Chondrocyte (in vitro differentiated cells): ENCODE measurements at places on chromosomes 13 and 19.

DNA sequence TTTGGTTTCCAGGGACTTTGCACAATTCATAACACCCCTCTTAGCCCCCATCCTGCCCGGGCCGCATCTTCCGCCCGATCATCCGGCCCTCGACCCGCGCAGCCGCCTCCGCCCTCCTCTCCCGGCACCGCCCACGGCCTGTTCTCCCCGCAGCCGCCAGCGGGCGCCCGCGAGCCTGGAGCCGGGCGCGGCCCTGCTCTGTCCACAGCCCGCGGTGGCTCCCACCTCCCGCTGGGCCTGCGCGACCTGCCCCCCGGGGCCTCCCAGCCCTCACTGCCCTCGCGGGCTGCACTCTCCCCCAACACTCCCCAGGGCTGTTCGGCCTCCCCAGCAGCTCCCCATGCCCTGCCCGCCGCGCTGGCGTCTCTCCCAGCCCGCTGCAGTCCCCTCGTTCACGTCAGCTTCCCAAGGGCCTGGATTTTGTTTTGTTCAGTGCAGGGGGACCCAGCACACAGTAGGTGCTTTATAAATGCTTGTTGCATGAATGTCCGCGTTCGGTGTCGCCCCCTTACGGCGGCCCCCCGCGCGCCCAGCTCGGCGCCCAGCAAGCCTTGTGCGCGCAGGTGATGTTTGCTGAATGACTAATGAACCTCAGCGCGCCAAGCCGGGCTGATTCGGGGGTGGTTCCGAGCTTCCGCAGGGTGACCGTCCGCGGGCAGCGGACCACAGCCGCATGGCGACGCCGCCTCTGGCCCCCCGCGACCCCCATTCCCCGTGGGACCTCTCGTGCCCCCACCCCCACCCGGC is 4.6 kb upstream of the APC2 start:
- no peak for DNase-seq

GRCh38 chr13:107028751-107029150 is 460.8 kb upstream of the ARGLU1 start:
- DNase-seq = no peak

GRCh38 chr13:109707742-109708617 is 78.4 kb downstream of the IRS2 start:
- no peak for DNase-seq

GRCh38 chr19:18297308-18297707 is 15.9 kb upstream of the JUND start:
- DNase-seq = no peak

DNA sequence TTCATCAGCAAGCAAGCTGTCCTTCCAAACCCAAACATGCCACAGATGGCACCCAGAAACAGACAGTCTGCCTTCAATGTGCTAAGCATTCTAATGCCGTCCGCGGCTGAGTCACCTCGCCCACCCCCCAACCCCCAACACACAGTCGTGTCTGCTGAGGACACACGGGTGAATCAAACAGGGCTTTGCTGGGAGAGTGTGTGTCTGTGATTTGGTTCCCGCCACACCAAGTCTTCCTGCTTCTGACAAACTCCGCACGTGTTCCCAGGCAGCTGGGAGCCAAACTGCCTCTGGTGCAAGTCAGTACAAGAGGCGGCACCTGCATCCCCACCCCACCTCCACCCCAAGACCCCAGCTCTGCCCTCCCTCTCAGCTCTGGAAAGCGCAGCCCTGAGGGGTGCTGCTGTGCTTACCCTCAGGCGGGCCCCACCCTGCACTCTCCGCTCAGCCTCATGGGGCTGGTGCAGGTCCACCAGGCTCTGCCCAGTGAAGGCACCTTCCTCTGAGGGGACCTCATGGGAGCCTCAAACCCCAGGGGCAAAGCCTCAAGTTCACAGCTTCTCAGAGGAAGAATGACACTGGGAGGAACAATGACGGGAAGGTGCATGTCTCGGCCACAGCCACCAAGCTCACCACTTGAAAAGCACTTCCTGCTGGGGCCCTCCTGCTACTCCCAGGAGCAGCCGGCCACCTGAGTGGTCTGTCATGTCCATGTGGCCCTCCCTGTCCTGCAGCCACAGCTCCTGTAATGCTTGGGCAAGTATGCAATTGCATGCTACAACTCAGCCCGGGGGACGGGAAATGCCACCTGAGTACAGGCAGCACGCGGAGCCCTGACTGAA is 15.0 kb upstream of the SLC35E1 start:
- no peak for DNase-seq

DNA sequence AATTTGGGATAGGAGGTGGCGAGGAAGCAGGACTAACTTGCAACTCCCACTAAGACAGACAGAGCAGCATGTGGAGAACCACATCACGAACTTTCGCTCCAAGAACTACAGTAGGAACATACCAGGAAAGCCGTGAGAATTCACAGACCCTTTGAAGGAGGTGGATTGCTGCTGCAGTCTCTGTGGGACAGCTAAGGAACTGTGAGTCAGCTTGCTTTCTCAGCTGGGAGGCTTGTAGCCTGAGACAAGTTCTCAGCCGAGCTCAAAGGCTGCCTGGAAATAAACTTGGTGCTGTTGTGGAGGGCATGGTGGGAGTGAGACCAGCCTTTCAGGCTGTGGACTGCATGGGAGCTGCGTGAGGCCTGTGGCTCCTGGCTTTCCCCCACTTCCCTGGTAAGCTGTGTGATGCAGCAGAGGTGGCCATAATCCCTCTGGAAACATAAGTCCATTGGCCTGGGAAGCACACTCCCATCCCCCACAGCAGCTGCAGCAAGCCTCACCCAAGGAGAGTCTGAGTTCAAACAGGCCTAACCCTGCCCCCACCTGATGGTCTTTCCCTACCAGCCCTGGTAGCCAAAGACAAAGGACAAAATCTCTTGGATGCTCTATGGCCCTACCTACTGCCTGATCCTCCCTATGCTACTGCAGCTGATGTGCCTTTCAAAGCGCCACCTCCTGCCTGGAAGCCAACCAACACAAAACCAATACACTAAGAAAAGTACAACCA is 441.1 kb upstream of the HTR2A start:
- DNase-seq = no peak

DNA sequence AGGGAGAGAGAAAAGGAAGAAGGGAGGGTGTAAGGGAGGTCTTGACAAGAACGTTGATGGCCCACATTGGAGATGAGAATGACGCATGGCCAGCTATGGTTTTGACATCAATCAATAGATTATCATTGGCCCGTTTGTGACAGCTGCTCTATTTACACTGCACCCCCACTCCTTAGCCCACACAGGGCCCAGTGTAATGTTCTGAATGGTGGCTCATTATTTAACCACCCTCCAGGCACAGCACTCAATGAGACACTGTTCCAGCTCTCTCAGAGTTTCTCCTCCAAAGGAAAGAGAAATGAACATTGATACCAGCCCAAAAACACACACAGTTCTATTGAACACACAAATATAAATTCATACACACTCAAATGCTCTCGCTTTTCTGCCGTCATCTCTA is 173.0 kb upstream of the IPO5 start:
- no peak for DNase-seq

DNA sequence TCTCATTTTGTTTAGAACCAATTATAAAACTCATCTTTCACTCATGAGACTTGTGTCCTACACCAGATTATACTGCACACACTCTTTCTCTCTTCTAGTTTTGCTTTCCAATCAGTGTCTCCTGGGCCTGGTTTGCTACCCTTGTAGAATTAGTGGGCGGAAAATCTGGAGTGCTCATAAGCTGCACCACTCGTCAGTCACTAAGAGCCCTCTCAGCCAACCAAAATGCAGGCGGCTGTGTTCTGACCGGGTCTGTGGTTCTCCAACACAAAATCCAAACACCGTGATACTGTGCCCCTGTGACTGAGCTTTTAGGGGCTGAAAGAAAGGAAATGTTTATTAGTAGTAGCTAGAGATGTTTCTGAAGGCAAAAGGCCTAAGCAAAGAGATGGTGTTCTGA is 83.7 kb upstream of the OBI1 start:
- DNase-seq = no peak

- no peak for DNase-seq
These were observed 42.1 kb downstream of the LPAR6 start for GRCh38 chr13:48370815-48371214.

GRCh38 chr19:19650331-19650730 is 6.9 kb upstream of the GMIP start:
- DNase-seq = no peak

DNA sequence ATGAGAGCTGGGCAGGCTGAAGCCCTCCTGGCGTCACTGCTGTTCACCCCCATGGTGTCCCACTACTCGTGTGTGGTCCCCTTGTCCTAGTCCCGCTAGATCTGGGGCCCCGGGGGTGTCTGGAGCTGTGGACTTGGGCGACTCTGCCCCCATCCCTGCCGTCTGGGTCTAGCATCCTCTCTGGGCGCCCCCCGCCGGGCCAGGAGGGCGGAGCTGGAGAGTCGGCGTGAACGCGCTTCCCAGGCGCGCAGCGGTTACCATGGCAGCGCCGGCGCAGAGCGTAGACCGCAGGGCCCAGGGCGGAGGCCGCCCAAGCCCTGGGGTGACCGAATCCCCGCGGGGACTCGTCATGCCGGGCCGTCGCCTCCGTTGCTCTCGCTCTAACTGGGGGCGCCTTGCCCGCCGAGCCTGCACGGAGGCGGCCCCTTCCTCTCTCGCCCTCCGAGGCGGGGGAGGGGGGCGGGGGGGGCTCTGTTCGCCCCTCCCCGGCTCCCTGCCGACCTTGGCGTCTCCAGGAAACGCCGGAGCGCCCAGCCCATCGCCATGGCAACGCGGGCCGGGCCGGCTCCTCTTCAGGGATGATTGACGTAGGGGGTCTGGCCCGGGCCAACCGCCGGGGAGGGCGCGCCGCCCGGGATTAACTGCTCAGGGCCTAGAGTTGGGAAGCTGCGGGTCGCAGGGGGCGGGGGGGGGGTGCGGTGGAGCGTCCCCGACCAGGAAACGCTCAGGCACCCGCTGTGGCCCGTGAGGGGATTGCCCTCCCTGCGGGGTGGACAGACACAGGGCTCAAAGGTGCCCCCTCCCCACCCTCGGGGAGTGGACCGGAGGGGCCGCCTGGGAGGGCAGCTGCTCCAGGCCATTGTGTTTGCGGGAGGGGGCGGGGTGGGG is 8.9 kb downstream of the ISYNA1 start:
- no peak for DNase-seq

GRCh38 chr19:50658441-50659317 is 9.4 kb downstream of the C19orf81 start:
- no peak for DNase-seq

DNA sequence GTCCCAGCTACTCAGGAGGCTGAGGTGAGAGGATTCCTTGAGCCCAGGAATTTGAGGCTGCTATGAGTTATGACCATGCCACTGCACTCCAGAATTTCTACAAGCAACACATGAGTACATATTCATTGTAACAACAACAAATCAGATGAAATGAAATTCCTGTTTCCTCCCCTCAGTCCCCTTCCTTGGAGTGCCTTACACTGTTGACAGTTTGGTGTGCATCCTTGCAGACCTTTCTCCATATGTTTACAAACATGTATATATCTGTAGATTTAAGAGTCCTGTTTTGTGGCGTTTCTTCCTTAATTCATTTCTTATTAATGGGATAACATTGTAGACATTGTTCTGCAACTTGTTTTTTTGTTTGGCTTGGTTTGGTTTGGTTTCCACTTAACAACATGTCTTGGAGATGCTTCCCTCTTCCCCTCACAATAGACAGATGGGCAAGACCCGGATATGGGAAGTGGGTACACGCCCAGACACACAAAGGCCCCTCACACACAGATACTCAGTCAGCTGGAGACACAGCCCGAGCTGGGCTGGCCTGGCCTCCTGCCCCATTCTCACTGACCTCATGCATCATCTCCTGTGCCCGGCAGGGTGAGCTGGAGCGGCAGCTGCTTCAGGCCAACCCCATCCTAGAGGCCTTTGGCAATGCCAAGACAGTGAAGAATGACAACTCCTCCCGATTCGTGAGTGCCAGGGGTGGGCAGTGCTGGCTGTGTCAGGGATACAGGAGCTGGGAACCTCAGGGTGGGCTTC is 21.7 kb downstream of the MYH14 start:
- no peak for DNase-seq

DNA sequence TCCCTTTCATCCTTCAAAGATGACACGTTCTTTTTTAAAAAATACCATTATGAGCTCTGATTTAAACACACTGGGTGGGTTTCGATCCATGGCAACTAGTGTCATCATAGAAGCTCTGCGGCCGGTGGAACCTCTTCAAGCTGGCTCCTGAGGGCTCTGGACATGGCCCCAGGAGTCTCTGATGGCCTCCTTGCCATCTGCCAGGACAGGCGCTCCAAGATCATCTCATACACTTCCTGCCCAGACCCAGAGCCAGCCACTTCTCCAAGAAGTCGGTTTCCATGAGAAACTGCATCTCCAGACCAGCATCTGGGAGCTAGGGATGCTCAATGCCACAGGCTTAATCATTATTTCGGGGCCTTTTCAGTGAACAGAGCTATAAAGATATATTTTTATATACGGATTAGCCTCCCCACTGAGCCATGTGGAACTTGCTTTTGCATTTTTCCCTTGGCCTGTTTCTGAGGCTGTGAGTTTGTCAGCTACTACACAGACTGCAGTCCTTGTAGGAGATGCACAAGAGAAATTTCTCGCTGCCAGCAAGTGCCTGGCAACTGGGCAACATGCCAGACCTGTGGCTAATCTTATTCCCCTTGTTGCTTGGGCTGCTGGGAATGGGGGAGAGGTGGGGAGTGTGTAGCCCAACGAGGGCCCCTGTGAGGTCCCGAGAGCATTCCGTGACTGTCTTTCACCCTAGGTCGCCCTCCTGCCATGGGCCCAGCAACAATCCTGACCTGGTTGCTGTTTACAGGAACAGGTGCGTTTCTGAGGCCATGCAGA is 15.9 kb downstream of the SUGP1 start:
- no peak for DNase-seq

- DNase-seq = no peak
These were observed 6.6 kb upstream of the ZFP36 start for GRCh38 chr19:39400061-39400460.

DNA sequence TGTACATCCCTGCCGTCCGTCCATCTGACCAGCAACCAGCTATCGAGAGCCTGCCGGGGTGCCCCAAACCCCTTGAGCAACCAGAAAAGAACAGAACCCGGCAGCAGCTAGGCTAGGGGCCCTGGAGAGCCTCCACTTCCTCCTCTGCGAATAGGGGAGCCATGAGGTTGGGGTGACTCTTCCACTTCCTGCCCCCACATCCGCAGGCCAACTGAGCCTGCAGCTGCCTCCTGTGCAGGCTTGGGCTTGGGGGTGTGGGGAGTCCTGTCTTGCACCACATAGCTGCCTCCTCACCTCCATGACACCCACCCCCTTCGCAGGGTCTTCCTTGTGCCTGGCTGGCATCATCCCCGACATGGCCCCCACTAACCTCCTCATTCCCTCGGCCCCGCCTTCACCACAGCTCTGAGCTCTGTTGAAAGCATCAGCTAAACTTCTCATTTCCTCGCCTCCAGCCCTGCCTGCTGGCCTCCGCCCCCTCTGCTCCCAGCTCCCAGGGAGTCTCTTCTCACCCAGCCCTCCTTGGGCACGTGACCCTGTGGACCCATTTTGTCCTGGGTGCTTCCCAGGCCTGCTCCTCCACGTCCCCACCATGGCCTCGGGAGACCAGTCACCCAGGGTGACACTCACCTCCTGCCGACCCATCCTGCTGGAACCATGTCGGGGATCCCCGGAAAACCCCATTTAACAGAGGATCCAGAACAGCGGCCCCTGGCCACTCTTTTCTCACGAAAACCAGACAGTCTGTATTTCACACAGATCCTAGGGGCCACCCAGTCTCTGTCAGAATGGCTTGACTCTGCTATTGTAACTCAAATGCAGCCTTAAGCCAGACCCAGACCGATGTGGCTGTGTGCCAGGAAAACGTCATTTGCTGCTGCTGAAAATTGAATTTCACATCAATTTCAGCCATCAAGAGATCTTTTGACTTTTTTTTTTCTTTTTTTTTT is 50.4 kb downstream of the MYO9B start:
- DNase-seq = no peak
